ENCODE measurements at places on chromosomes 11 and 22.

DNA sequence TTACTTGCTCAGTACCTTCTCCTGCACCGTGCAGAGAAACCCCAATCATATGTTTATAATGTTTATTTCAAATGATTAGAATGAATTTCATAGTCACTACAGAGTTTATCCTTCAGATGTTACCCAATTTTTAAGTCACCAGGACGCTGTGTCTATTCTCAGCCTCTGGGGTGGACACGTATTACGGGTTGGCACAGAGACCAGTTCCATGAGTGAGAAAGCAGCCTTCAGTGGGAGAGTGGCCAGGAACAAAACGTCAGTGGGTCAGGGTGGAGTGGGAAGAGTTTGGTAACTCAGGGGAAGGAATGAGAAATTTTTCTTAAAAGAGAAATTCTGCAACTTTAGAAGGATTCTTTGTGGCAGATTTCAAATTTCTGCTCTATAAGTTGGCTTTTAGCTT lies 77.1 kb upstream of the MTMR2 start:
- no peak for DNase-seq

DNA sequence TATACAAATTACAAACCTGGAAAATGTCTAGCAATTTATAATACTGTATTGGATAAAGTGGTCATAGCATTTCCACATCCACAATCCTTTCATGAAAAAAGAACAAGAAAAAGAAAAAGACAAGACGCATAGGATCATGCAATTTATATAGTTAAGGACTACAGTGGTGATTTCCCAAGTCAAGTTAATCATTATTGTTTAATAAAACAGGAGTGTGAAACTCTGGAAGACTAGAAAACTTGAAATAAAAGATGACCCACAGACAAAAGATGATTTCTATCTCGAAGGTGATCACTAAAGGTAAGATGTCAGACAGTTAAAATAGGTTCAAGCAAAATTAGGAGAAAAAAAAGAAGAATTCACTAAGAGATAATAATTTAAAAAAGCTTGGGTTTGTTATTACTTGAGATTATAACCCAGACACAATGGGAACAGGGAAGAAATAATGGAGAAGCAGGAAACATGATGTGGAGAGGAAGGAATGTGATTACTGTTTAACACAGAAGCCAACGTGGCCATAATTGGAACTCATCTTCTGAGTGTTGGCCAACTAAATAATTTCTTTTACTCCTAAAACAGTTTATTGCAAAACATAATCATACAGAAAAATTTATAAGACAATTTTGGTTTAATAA lies 441.2 kb upstream of the ANO3 start:
- DNase-seq, result no peak

DNA sequence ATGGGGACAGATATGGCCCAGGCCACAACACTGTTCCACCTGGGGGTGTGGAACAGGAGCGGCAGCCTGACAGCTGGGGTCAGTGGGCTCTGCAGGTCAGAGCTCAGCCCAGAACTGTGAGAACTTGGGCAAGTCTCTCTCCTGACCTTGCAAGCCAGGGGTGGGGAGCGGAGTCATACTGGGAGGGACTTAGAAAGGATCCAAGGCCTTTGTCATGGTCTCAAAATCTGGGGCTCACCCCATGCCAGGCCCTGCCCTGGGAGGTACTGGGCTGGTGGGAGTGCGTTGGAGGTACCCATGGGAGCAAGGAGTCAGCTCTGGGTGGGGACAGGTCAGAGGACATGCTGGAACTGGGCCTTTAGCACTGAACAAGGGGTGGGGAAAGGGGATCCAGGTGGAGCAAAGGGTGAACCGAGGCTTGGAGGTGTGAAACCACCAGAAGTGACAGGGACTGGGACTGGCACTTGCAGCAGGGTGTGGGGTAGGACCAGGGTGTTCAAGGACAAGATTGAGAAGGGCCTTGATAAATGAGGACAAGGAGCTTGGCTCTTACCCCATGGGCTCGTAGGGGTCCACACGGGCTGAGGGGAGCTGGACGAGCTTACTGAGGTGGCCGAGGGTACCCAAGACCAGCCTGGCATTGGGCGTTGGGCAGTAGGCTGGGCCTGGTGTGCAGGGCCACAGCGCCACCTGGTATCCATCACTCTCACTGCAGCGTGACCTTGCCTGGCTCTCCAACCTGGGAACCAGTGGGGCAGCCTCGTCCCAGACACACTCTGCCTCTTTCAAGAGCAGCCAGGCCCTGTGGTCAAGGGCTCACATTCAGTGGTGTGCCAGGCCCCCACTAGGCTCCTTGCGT lies 7.4 kb upstream of the PMM1 start:
- DNase-seq, result peak; percentile 67

DNA sequence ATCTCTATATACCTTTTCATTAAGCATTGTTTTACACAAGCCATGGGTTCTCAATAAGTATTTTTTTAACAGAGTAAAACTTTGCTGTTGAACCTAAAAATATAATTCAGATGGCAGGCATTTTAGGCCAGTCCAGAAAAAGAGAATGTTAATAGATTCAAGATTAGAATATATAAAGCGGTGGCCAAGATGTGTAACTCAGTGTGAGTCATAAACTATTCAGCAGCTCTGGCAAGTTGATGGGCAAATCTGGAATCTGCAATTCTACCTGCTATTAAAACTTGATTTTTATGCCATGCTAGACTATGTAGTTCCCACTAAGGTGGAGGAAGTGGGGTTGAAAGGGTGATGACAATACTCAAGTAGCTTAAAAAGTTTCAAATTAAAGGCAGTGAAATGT lies 45.4 kb downstream of the CASP12 start:
- DNase-seq, result no peak

DNA sequence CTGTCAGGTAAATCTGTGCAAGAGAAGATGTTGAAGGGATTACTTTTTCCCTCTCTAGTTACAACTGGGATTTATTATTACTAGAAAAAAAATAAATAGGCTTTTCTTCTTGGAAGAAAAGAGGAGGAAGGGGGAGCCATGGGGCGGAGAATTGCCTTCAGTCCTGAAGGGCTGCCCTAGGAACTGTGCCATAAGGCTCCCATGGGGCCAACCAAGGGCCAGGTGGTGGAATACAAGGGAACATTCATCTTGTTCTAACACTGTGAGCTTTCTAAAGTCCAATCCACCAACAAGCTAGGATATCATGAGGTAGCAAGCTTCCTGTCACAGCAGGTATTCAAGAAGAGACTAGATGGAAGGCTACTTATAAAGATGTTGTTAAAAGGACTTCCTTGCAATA lies 24.8 kb upstream of the NRIP3 start:
- DNase-seq, result no peak

DNA sequence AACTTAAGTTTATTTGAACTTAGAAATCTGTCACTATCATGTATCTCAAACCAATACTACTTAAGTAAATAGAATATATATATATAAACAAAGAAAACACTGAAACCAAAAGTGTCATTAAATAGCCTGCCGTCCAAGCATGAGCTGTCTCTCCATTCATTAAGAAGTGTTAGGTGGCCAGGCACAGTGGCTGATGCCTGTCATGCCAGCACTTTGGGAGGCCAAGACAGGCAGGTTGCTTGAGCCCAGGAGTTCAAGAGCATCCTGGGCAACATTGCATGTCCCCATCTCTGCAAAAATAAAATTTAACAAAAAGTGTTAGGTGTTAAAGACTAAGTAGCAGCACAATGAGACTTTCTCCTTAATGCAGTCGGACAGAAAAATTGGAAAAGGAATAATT lies 14.0 kb downstream of the CD6 start:
- no peak for DNase-seq

GRCh38 chr22:40714499-40715337 lies 35.4 kb downstream of the MCHR1 start:
- no peak for DNase-seq

DNA sequence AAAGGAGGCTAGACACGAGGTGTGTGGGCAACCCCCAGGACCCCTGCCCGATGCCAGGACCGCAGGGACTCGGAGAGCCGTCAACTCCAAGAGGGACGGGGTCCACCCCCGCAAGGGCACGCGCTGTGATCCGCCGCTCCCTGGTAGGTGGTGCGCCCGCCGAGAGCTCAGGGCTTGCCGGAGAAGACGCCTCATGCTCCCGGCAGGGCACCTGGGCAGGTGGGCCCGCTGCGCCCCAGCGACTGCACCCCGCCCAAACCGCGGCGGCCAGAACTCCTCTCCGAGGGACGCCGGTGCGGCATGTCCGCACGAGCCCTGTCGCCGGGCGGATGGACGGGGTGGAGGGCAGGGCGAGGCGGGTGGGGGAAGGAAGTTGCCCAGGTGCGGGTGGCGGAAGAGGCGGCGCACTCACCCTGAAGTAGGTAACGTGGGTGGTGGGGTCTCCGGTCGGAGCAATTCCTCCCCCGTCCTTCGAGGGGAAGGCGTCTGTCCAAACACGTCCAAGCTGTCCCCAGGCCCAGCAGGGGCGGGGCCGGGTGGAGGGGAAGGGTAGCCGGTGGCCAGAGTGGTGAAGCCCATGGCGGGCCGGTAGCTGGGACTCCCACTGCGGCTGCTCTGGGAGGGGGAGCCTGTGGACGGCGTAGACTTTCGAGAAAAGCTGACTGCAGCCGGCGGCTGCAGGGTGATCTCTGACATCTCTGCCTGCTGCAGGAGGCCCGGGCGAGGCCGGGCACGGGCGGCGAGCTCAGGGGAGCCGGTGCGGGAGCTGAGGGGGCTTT lies 37.2 kb downstream of the IGSF9B start:
- DNase-seq, result no peak

GRCh38 chr11:6320411-6321155 lies at the start of gene CAVIN3:
Gene CAVIN3 (minus strand): TSS chr11:6320501. CDS start chr11:6320476, 25 bp downstream.
- DNase-seq, result no peak

GRCh38 chr11:79235696-79236095 lies 205.1 kb downstream of the TENM4 start:
- no peak for DNase-seq

GRCh38 chr22:33779243-33779642 lies 141.0 kb downstream of the LARGE1 start:
- no peak for DNase-seq

- DNase-seq, result no peak
Observed at GRCh38 chr11:26027887-26028286, 304.0 kb upstream of the ANO3 start.

DNA sequence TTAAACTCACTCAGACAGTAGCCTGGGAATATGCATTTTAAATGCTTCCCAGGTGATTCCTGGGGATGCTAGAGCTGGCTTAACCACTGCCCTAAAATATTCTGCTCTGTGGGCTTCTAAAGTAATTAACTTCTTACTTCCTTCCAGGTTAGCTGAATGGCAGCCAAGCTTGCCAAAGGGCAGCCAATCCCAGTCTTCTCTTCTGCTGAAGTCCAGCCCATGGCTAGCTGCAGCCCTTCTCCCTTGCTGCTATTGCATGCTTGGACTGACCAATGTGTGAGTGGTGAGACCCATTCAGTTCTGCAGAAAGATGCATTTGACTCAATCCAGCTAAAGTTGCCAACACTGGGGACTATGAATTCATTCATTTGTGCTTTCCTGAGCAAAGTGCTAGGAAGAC lies 411.9 kb downstream of the SOX6 start:
- DNase-seq, result no peak

GRCh38 chr11:69674267-69674885 lies 777 bp downstream of the LTO1 start:
- no peak for DNase-seq

- DNase-seq, result no peak
Observed at GRCh38 chr11:44708523-44709280, 18.1 kb upstream of the TSPAN18 start.

GRCh38 chr11:17771415-17771814 lies 36.8 kb downstream of the KCNC1 start:
- DNase-seq, result no peak

- DNase-seq, result no peak
Observed at GRCh38 chr11:792535-792821, 2.6 kb upstream of the CEND1 start.

DNA sequence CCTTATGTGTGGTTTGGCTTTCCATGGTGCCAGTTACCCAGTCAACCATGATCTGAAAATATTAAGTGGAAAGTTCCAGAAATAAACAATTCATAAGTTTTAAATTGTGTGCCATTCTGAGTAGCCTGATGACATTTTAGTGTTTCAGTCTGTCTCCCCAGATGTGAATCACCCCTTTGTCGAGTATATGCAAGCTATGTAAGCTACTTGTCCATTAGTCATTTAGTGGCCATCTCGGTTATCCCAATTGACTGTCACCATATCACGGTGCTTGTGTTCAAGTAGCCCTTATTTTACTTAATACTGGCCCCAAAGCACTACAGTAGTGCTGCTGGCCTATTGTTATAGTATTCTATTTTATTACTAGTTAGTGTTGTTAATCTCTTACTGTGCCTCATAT lies 44.9 kb downstream of the ATG16L2 start:
- DNase-seq, result no peak

DNA sequence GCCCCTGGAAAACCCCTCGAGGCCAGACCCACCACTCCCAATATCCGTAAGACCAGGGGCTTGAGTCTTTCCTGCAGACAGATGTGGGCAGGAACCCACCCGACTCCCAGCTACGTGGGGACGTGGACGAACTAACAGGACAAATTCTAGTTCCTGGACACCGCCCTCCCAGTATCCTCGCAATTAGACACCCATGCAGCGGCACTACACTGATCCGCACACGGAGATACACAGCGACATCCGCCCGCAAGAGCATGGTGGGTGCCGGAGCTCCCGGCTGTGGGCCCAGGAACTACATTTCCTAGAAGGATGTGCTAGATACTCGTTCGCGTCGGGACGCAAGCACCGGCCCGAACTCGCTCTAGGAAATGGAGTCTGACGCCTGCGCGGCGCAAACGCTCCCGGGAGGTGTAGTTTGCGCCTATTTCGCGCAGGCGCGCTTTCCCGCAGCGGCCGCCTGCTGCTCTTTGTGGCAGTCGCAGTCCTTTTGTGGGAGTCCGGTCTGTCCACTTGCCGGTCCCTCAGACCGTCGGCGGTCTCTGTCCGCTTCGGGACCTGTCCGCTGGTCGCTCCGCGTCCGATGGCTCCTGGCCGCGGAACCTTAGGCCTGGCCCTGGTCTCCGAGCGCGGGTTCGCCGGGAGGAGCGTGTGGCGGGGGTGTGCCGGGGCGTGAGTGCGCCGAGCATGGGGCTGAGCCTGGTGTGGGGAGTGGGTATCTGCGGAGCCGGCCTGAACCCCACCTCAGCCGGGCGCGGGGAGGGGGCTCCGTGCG lies at the start of gene ZNF74:
Gene ZNF74 (plus strand): TSS at position 447 of the 772 bp plus-strand sequence. CDS start 478 bp downstream, outside the sequence.
- DNase-seq, result peak; percentile 79

GRCh38 chr11:61516675-61517572 lies 8.4 kb downstream of the LRRC10B start:
- peak; percentile 15 for DNase-seq

DNA sequence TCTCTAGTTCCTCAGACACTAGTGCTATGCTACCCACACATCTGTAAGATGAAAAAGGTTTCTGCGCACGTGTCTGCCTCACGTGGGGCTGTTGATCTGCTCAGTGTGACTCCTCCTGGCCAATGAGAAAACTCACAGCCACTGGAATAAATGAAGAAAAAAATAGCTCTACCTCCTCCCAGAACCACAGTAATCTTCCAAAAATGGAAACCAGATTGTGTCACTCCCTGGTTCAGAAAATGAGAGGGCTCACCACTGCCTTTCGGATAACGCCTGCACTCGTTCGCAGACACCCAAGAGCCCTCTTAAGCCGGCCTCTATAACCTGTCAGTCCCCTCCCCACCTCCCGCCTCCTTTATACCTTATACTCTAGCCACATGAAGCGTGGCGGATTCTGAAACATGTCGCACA lies 5.1 kb downstream of the APBB1 start:
- no peak for DNase-seq
